ENCODE measurements at places on chromosomes 4 and X.

DNA sequence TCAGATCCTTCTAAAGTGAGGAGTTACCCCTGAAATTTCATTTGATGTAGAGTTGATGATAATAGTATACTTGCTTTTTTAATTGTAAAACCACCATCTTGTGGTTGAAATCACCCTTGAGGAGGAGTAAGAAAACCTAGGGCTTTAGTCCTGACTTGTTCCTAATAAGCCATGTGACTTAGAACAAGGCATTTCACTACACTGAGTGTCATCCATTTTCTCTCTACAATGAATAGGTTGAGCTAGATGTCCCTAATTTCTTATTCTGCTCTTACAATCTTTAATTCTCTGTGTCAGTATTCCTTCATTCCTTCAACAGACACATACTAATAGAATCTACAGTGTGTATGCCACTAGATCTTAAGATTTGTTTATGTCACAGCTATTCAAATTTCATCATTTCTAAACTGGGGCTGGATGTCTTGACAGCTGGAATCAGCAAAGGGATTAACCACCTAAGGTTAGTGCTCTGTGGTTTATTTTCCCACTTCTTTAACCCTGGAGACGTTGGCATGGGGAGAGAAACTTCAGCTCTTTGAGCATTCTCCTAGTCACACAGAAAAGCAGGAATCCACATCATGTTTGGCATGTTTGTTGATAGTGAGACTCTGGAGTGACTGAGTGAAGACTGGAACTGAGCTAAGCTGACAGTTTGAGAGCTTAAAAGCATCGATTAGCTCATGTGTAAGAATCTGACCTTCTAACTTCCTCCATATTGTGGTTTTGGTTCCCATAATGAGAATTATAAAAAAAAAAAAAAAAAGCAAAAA, 246.3 kb downstream of the NDST4 start:
- no peak for DNase-seq

GRCh38 chr4:87557348-87557747, 28.2 kb upstream of the SPARCL1 start:
- no peak for DNase-seq

- DNase-seq: no peak
Observed at GRCh38 chr4:84878090-84878489, 88.4 kb downstream of the WDFY3 start.

DNA sequence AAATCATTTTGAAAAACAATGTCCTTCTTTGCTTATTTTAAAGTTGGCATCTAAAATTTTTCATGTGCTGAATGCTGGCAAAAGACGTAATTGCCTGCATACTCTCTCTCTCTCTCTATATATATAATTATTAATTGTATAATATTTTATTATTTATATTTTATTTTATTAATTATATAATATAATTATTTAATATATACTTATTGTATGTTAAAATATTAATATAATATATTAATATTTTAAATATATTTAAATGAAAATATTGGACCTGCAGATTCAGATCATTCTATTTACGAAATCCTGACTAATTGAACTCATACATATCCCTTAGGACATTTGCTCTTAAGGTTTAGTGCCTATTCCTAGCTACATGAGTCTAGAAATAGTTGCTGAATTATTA, 144.7 kb upstream of the VCX start:
- no peak for DNase-seq

GRCh38 chr4:95887551-95887950, 47.7 kb downstream of the PDHA2 start:
- no peak for DNase-seq

- no peak for DNase-seq
Observed at GRCh38 chr4:18109676-18110075, 88.1 kb upstream of the LCORL start.

DNA sequence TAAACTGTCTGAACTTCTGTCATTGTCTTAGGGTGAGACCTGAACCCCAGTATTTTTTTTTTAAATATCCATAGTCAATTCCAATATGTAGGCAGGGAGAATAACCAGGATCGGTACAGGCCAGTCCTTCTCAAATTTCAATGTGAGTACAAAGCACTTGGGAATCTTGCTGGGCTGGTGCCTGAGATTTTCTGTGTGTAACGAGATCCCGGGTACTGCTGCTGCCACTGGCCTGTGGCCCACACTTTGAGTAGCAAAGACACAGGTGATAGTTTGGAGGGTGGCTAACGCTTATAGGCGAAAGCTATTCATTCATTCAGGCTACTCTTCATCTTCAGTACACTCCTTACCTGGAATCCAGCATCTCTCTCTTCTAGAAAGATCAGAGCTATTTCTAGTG, 923.6 kb upstream of the TENM3 start:
- DNase-seq: no peak

DNA sequence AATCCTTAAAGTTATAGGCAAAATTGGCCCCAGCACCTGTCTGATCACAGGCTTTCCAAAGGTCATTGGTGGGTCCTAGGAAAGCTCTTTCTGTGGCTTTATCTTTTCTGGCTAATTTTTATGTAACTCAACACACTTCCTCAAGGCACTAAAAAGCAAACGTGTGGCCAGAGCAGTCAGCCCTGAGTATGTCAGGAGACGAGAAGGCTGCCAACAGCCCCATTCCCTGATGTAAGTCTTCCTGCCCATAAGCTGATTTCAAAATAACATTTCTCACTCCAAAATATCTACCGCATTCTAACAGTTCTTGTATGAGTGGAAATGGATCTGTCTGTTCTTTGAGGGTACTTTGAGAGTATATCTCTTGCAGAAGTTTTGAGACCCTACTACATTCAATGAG, 25.5 kb upstream of the FUNDC1 start:
- DNase-seq: no peak

GRCh38 chr4:68278029-68278428, 32.5 kb upstream of the TMPRSS11B start:
- DNase-seq: no peak

- DNase-seq: no peak
Observed at GRCh38 chr4:177555007-177555574, 112.9 kb upstream of the AGA start.

Data from NCI-H1694 treated with DMSO at 0.1 percent for 48 hours (cell line).